T47D (cell line): ENCODE measurements at places on chromosomes 4 and X.

DNA sequence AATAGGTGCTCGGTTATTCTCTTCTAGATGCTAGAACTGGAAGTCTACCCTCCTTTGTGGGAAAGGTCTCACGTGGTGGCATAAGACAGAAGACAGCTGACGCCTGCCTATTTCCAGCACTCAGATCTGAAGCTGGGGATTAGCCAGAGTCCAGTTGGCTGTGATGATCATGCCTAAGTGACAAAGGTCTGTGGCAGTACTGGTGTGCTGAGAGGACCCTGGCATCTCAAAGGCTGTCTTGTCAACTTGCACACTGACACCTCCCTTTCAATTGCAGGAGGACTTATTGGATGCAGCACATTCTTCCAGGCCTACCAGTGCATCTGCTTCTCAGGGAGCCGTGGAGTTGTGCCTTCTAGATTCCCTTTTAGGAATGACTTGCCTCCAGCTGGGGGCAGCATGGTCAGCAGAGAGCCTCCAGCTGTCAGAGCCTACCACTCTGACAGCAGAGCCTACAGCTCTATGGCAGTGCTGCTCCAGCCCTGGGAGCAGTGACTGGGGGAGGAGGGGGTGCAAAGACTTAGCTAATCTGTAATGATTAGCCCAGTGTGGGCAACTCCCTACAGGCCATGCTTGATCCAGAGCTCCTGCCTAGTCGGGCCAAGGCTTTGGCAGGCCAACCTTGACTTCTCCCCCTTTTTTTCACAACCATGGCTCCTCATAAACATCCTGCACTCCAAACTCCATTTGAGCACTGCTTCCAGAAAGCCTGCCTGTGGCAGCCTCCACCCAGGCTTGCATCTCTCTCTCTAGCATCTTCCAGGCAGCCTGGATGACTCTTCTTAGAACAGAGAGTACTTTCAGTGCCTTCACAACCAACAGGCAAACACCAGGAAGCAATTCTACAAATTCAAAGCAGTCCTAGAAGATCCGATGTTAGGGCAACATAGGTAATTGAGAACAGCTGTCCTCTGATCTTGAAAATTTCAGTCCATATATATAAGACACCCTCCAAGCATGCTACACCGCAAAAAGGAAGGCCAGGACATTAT lies 13.8 kb upstream of the FGFBP2 start:
- no peak for DNase-seq

DNA sequence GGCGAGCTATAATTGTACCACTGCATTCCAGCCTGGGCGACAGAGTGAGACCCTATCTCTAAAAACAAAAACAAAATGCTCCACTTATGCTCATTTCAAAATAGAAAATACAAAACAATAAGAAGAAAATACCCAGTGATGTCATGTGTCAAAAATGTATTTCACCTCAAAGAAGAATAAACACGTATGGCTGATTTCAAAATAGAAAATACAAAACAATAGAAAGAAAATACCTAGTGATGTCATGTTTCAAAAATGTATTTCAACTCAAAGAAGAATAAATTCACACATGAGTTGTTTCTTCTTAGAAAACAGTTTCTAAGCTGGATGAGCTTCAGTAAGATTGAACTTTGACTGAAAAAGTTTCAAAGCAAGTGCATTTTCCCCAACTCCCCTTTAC lies 20.3 kb upstream of the PDCL2 start:
- no peak for DNase-seq

- DNase-seq: no peak
Observed at GRCh38 chr4:124426279-124426678, 286.3 kb downstream of the ANKRD50 start.

DNA sequence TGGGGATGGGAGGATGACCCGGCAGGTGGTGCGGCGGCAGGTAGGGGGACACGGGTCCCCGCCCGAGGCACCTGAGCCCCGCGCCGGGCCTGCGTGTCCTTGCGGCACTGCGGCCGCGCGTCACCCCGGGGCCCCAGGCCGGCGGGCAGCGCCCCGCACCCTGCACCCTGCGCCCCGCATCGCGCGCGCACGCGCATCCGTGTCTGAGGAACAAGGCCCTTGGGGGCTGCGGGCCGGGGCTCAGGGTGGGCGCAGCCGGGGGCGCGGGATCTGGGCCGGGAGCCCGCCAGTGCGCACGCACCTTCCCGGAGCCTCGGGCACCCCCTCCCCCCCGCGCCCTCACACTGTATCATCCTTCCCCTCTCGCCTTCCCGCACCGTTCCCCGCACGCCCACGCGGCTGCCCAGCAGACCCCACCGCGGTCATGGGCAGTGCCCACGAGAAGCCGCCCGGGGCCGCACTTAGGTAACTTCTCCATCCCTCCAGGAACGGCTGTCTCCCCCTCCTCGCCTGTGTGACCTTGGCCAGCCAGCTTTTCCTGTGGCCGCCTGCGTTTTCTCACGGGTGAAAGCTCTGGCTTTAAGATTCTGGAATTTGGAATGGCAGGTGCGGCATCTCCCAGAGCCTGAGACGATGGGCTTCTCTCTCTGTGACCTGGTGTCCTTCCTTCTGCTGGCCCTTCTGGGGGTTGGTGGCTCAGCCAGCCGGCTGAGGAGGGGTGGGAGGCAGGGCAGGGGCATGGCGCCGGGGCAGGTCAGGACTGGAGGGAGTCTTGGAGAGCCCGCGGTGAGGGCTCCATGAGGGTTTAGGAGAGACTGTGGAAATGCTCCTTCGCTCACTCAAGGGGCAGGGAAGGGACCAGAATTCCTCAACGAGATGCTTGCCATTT lies 748 bp downstream of the ATP2B3 start:
- DNase-seq: no peak

- no peak for DNase-seq
Observed at GRCh38 chrX:138001226-138001625, 435.3 kb downstream of the ZIC3 start.

- no peak for DNase-seq
Observed at GRCh38 chr4:107318078-107318477, 282.0 kb upstream of the DKK2 start.

GRCh38 chr4:137674066-137674465 lies 141.8 kb upstream of the PCDH18 start:
- DNase-seq: no peak

DNA sequence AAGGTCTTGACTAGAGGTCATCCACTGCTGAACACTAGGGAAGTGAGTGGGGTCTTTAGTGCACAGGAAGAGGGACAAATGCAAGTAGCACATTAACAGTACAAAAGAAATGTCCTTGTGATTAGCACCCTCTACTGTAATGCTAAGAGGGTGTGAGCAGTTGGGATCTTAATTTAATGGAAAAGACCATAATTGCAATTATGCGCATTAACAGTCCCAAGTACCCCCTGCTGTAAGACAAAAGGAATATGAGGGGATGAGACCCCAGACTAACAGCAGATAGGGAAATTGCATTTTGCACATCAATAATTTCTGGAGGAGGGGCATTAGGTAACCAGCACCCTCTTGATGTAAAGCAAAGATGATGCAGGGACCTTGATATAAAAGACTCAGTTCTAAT lies 285.0 kb downstream of the CHIC1 start:
- DNase-seq: no peak

DNA sequence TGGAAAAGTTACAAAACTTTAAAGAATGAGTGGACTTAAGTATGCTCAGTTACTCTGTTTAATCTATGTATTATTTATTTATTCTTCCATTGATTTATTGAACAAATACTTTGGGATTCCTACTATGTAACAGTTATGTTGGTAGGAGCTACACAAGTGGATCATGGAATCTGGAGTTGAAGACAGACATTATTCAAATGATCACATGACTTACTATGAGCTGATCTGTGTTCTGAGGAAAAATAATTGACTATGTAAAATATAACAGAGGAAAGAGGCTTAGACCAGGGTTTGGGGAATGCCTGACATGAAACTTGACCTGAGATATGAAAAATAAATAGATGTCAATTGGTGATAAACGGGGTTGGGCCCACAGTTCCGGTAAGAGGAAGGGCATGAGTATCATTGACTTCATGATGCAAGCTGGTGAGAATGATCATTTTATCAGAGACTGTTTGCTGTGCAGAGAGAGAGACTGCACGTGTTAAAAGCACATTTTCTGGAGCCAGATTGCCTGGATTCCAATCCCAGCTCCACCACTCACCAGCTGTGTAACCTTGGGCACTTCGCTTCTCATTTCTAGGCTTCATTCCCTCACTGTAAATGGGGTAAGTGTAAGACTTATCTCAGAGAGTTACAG lies 179.0 kb downstream of the SPCS3 start:
- no peak for DNase-seq

- no peak for DNase-seq
Observed at GRCh38 chrX:130896802-130897501, 6.1 kb downstream of the ENOX2 start.

DNA sequence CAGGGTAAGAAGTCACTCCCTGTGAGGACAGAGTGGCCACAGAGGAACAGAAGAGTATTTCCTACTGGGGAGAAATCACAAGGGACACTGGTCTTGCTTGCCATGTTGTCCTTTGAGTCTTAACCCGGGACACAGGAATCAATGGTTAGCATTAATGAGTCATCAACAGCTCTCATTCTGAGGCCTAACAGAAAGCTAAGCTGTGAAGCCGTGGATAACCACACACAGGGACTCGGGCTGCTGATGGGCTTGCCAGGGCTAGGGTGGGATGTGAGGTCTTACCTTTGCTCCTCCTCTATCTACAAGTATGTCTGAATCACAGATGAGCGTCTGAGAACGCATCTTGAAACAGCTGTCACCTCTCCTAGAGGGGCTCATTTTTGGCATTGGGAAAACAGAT lies 22.2 kb downstream of the HELT start:
- DNase-seq: no peak

GRCh38 chr4:136737066-136737465 lies 795.2 kb downstream of the PCDH18 start:
- no peak for DNase-seq

DNA sequence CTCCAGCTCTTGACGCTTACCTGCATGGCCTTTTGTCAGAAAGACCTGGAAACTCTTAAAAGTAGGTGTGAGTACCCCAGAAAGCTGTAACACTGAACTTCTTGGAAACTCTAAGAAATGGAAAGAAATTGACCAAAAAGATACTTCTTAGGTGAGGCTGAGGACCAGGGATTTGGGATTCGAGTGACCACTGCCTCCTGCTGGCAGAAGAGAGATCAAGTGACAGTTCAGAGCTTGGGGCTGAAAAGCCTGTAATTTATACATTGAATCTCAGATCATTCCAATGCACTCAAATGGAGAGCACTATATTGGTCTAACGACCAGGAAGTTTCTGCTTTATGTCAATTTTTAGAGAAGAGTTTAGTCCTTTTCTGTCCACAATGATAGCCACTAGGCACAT lies 204.6 kb downstream of the PDGFRA start:
- DNase-seq: peak; percentile 2

GRCh38 chr4:23680671-23681518 lies 209.0 kb downstream of the PPARGC1A start:
- DNase-seq: no peak

DNA sequence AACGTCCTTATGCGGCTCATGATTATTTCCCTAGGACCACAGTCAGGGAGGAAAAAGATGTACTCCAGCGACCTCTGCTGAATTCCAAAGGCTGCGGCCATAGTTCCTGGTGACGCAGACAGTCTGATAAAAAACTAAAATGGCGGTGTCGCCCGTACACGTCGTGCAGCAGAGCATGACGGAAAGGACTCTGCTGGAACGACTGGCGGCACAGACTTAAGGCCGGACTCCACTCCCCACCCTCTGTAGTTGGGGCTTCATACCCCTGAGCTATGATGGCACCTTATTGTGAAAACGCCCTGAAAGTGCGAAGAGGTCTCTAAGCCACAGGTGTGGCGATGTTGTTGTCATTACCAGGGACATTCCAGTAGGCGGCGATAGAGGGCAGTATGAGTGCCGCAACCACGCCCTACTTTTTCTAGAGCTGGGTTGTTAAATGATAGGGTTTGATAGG lies 90.0 kb upstream of the EDA2R start:
- peak; percentile 66 for DNase-seq

DNA sequence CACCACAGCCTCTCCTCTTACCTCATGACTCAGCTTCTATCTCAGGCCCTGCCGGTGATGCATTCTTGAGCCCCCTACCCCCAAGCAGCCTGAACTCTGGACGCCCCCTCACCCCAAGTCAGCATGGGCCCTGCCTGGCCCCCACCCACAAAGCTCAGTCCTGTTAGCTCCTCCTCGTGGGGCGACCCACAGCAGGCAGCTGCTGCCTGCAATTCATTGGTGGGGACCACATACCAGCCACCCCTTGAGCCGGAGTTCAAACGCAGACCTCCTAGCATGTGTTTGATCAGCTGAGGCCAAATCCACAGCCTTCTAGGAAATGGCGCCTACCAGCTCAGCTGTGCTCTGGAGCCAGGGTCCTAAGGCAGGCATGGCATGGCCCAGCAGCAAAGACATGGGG lies 111.8 kb downstream of the EFNB1 start:
- DNase-seq: no peak

- DNase-seq: no peak
Observed at GRCh38 chrX:151336809-151337208, 60.2 kb upstream of the VMA21 start.

DNA sequence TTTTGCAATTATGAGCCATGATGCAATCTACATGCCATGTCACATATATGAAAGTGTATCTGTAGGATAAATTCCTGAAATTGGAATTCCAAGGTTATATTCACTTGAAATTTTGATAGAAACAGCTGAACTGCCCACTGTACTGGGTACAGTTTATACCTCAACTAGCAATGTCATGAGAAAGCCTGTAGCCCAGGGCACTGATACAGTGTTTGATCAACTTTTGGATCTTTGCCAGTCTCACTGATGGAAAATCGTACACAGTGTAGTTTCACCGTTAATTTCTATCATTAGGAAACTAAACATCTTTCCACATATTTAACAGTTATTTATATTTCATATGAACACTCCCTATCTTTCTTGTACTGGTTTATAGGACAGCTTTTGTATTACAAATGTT lies 34.2 kb downstream of the TAPT1 start:
- DNase-seq: no peak

- no peak for DNase-seq
Observed at GRCh38 chrX:18389966-18390365, 35.4 kb upstream of the CDKL5 start.

GRCh38 chrX:23578079-23578478 lies 89.2 kb upstream of the PRDX4 start:
- DNase-seq: no peak

GRCh38 chr4:113435893-113436292 lies 325.6 kb downstream of the CAMK2D start:
- no peak for DNase-seq

- DNase-seq: no peak
Observed at GRCh38 chr4:53013873-53014775, 152.0 kb downstream of the RASL11B start.

DNA sequence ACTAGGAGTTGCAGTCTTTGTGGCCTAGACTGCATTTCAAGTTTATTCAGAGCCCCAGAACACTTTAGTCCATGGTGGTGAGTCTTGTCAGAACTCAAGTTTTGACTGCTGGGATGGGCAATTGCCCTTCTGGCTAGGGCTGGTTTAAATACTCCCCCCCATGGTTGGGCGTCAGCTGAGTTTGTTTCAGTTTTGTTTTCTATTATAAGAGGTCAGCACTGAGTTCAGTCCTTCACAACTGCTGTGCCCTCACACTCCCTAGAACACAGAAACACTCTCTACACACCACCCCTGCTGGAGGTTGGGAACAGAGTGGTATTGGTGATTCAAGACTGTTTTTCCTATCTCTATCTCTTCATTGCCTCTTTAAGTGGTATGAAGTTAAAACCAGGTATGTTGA lies 217.0 kb downstream of the GUCY2F start:
- DNase-seq: no peak
